Left cardiac atrium (tissue), 4 donors: ENCODE measurements at places on chromosomes 6 and 20. TPM values are rescaled to one million over a fixed set of nuclear protein-coding genes. Genes with fewer than 3 reads are reported as not detected.
A peak's percentile ranks its signal among the peaks of the same experiment; 100 is the strongest.

DNA sequence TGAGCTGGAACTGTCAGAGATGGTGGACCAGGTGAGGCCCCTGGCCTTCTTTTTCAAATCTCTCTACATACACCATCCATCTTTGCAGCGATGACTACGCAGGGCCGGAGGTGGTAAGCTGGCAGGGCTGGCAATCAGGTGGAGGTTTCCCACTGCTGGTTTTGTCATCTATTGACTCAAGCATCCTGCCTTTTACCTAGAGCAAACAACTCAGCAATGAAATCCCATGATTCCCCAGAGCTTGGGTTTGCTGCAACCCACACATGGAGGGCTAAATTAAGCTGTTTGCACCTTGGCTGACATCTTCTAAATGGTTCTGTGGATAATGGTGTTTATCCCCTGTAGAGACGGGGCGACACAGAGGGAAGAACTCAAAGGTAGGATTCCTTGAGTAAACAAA is 170.2 kb downstream of the SCP2D1 start:
- DNase-seq = no peak

DNA sequence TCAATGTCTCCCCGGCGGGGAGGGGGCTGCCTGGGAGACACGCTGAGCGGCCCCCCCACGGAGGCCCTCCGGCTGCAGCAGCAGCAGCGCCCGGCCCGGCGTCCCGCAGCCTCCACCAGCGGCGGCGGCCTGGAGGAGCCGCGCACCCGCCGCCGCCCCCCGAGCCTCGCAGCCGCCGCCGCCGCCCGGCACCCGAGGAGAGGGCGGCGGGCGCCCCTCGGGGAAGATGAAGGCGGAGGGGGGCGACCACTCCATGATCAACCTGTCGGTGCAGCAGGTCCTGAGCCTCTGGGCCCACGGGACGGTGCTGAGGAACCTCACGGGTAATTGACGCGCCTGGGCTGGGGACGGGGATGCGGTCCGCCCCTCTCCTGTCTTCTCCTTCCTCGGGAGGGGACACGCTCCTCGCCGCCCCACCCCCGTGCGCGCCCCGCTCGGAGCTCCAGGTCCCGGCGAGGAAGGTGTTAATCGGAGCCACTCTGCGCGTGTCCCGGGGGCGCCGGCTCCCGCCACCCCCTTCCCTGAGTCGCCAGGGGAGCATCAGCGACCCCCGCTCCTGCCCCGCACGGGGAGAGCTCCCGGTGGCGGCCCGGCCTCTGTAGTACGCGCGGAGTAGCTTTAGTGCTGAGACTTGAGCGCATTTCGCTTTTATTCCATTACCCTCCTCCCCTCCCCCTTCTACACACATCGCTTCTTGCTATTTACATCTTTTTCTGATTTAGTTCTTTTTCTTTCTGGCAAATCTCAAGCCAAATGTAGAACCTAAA is 686 bp downstream of the TMEM170B start:
- peak; percentile 45 for DNase-seq

- no peak for DNase-seq
These were observed 26.5 kb upstream of the PPP1R14C start for GRCh38 chr6:150116200-150116800.

- DNase-seq = no peak
These were observed 1.6 kb upstream of the UBD start for GRCh38 chr6:29561091-29561490.

DNA sequence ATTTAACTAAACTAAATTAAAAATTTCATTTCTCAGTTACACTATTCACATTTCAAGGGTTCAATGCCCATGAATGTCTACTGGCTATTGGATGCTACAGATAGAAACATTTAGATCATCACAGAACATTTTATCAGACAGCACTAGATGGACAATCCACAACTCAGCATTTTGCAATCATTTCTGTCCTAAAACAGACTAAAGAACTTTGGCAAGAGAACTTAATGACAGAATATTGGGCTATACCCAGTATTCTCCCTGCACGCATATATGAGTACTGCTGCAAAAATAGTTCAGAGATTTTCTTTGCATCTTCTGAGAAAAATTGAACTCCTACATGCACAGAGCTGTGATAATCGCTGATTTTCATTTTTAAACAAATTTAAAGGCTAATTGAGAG is 36.1 kb upstream of the FBXO30 start:
- no peak for DNase-seq

DNA sequence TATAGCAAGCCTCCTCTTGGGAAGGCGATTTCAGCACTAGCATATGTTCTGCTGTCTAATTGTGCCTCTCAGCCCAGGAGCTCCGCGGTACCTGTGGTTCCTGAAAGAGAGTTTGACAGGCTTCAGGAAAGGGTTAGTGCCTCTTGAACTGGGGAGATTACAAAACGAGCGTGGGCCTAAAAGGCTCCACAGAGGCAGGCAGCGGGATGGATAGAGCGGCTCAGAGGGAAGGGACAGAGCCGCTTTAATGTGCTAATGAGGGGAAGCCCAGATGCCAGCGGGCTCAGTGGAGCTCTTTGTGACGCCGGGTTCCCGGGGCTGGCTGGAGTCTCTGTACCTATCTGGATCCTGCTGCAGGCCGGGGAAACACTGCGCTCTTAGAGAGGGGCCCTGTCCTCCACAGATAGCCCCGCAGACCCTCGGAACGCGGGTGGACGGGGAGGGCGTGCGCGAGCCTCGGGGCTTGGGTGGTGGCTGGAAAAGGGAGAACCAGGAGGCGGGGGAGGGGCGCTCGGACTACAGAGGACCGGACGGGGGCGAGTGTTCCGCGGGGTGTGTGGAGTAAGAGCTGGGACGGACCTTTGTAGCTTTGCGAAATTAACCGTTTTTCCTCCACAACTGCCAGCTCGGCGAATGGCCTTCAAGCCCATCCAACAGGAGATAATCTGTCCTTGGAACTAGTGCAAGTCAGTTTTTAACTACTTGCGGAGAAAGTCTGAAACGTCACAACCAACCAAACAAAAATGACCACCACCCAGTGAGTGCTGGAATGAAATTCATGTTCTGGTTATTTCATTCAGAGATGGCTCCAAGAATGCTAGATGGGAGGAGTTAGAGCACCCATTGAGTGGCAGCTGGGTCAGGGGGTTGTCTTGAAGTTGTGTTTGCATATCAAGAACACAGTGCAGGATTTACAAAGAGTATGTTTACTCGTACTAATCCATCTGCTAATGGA is 13.0 kb downstream of the SLC35F1 start:
- peak; percentile 25 for DNase-seq

- DNase-seq = peak; percentile 30
These were observed 31.1 kb downstream of the PLG start for GRCh38 chr6:160733050-160733646.

DNA sequence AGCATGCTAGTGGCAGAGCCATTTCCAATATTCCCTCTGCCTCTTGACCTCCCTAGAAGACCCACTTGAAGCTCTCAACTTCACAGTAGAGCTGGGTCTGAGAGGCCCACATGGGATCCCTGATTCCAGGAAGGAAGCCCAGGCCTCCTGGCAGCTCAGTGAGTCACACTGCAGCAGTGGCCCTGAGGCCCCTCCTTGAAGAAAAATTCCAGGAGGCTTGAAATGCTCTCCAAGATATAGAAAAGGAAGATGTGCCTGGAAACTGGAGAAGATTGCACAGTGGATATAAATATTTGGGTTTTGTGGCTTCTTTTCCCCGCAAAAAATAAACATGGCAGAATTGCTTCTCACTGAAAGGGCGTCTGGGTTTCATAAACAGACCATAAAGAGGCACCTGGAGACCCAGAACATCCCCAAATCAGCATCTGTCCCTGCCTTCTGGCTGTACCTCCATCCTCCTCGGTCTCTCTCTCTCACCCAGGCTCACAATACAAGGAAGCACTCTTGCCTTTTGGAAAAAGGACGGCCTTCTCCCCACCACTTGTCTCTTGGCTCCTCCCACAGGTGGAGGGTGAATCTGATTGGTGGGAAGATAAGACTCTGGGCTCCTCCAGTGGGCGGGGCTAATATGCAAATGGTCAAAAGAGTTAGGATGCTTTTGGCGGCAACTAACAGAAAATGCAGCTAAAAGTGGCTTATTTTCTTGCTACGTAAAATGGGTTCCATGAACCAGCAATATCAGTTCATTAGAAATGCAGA is 200.0 kb upstream of the SULF2 start:
- no peak for DNase-seq

DNA sequence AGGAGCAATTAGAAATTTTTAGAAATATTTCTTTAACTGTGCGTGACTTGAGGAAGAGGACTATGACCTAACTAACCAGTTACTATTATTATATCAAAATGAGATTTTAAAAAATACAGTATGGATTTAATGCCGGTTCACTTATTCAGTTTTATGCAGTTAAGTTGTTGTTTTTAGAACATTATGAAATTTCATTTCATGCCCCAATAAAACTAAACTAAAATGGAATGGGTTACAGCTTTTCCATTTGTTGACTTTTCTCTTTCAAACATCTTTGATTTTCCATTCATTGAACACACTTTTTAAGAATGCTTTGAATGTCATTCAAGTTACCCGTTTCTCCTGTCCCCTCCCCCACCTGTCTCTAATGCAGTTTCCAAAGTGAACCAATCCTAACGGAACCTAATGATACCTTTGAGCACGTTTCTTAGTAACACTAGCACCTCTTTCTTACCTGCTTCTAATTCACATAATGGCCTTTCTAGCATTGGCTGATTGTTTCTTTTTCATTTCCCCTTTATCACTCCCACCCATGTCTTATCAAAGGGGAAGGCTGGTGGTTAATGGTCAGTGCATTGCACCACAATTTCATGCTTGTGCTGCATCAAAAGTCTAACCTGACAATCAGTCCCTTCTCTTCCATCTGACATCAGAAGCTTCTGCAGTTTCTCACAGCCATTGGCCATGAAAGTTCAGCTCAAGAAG is 262.2 kb upstream of the TAB2 start:
- DNase-seq = no peak

The FGD2 gene
- total RNA-seq = 15.5 TPM

GRCh38 chr6:106182455-106182854 is 96.3 kb downstream of the PRDM1 start:
- DNase-seq = no peak

The GPR63 gene
- 0.24 TPM for total RNA-seq
